HS-27A (cell line): ENCODE measurements at places on chromosomes 7 and 10.

DNA sequence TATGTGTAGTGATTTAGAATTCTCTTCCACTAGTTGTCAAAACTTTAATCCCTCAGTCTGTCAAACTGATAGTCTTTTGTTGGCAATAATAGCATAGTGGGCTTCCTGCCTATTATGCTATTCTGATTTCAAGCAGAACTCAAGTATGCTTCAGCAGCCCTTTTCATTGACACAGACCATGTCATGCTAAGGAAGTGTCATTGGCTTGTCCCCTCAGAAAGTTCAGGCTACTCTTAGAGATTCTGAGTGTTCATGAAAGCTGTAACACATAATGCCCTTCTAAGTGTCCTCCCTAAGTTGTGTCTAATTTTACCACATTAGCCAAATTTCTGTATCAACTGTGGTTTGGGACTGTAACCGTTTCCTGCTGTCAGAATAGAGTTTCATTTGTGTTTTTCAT, 198.7 kb downstream of the THSD7A start:
- DNase-seq: no peak

DNA sequence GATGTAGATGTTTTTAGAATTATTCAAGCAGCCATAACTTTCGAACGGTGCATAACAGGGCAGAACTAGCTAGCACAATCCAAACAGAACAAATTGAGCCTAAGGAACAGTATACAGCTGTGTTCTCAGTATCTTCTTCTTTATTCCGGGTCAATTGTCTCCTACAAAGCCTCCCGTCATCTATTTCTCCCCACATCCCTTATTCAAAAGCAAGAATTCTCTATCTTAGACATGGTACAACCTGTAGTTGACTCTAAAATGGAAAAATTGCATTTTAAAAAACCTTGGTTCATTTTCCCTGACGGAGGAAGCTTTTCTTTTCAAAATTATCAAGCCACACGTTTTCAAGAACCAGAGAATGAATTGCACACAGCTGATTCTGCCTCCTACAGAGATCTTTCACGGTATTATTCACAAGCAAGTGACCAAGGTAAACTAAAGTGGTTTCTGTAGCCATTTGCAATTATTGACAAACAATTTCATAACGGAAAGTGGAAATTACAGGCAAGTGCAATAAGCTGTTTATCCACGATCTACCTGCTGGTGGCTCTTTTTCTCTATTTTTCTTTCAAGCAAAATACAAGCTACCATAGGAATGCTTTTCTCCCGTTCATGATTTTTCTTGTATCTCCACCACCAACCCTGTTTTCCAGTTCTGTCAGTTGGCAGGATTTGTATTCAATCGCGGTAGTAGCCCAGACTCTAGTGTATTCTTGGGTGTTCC, 2.3 kb downstream of the GRM8 start:
- DNase-seq: no peak

DNA sequence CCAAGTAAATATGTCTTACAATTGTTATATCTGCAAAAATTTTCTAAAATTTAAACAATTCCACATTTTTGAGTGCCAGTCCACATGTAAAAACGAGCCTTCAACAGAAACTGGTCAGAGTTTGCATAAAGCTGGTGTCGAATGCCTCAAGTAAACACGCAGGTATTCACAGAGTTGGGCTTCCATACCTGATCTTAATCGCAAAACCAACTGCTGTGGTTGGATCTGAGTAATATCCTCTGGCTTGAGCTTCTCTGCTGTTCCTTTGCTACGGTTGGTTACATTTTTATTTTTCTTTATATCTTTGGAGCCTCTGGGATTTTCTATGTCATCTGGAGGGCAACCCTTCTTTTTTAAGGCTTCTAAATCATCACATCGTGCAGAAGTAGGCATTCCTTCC, 28.4 kb downstream of the ITGB1 start:
- DNase-seq: no peak

- peak; percentile 27 for DNase-seq
Measured at GRCh38 chr7:13990319-13990983, 985 bp upstream of the ETV1 start.

DNA sequence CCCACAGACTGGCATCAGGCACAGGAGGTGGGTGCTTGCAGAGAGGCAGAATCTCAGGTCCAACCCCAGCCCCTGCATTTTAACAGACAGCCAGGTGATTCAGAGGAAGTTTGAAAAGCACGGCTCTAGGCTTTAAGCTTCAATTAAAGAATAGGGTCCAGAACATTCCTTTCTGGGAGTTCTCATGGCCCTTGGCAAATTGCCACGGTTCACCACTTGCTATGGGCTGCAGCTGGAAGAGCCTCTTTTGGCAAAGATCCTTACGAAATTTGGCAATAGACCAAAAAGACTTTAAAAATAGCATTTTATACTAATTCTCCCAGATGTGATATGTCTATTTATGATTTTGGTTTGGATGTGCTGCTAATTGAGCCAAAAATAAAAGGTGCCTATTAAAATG, 148.1 kb downstream of the ITGA8 start:
- DNase-seq: no peak
